HCEC 1CT (cell line): ENCODE measurements at places on chromosomes 11 and 22.

- DNase-seq, result no peak
These were observed 329.9 kb upstream of the NCAM1 start for GRCh38 chr11:112631333-112631732.

- DNase-seq, result no peak
These were observed 251.3 kb downstream of the SBF2 start for GRCh38 chr11:10042699-10043098.

- no peak for DNase-seq
These were observed 30.3 kb downstream of the SLC22A6 start for GRCh38 chr11:62954478-62954877.

GRCh38 chr11:12050470-12051286 is 42.3 kb upstream of the DKK3 start:
- no peak for DNase-seq

GRCh38 chr11:414318-414857 is 411 bp downstream of the SIGIRR start:
- DNase-seq, result no peak

GRCh38 chr11:34783816-34784317 is 132.3 kb downstream of the APIP start:
- no peak for DNase-seq

DNA sequence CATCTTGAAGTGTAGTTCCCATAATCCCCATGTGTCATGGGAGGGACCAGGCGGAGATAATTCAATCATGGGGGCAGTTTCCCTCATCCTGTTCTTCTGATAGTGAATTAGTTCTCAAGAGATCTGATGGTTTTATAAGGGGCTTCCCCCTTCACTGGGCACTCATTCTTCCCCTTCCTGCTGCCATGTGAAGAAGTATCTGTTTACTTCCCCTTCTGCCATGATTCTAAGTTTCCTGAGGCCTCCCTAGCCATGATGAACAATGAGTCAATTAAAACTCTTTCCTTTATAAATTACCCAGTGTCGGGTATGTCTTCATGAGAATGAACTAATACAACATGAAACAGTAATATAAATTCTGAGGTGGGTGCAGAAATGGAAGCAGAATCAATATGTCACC is 12.1 kb upstream of the SPTBN2 start:
- no peak for DNase-seq

DNA sequence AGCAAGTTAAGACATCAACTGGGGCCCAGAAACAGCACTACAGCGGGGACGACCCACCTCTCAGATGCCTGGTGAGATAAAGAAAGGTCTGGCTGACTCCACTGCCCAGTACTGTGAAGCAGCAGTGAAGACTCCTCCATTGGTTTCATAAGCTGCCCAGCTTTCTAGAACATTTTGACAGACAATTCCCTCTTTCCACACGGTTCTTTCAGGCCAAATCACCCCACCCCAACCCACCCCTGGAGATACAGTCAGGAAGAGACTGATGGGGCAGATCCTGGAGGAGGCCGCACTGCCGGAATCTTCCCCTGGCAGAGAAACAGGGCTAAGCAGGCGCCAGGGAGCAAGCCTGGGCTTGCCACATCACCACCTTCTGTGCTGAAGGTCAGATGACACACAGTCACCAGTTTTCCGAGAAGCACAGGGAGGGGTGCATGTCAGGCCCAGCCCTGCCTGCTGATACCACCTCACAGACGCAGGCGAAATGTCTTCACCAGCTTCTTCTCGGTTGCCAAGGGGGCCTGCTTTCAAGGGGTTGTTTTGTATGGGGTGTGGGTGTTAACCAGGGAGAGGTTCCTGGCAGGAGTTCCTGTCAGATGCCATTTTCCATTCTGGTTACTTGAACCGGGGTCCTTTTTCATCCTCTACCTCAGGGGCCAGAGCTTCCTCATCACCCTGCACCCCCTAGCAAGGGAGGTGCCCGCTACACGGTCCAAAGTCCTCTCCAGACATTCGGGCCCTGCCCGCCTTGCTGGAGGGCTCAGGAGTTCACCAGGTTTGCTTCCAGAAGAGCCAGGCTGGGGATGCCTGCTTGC is 1.4 kb upstream of the NEAT1 start:
- DNase-seq, result peak; percentile 99

DNA sequence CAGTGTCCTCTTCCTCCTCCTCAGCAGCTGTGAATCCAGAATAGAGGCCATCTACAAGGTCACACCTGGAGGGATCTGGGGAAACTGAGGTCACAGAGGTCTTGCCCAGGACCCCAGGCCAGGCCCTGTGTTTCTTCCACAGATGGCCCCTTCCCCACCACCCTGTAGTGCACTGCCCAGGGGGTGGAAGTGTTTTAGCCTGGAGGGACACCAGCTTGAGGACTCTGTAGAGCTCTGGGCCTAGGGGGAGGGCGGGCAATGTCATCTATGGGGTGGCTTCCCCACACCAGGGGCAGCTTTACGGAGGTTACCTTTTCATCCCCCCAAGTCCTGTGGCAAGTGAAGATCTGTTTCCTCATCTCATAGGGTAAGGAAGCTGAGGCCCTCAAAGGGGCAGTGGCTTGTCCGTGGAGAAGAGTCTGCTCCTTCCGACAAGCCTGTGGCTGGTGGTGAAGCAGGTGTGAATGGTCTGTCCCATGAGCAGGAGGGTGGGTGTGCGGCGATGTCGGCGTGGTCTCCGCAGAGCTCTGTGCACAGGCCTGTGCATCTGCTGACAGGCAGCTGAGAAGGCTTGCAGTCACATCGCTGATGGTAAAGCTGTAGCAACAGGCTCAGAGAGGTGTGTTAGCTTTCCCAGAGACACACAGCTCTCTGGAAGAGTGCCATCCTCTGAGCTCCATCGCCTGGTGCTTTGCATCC is 74.1 kb upstream of the WNT7B start:
- DNase-seq, result no peak

- no peak for DNase-seq
These were observed 721.2 kb downstream of the LUZP2 start for GRCh38 chr11:25218036-25218435.

- DNase-seq, result peak; percentile 14
These were observed 123.9 kb downstream of the PAX6 start for GRCh38 chr11:31687256-31687655.

DNA sequence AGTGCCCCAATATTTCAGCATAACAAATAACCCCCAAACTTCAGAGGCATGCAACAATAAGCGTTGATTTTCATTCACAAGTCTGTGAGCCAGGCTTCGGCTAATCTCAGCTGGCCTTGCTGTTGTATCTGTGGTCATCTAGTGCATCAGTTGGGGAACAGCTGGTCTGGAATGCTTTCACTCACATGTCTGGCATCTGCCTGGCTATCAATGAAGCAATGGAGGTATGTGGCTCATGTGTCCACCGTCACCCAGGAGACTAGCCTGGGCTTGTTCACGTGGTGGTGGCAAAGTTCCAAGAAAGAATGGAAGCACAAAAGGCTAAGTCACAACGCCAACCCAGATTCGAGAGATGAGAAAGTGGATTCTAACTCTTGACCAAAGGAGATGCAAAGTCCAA is 304.8 kb upstream of the ISX start:
- DNase-seq, result no peak

DNA sequence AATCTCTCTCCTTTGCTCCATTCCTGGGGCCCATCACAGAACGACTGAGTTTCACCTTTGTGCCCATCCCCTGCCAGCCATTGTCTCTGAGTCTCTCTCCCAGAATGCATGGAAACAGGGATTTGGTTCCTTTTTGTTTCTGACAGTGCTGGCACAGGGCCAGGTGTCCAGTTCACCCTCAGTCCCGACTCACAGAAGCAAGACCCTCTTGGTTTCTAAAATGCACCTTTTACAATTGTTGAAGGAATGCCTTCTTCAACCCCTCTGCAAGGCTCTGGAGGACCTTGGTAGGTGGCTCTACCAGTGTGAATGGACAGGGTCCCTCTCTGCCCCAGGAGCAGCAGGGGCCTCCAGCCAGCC is 5.1 kb upstream of the MYEOV start:
- no peak for DNase-seq

DNA sequence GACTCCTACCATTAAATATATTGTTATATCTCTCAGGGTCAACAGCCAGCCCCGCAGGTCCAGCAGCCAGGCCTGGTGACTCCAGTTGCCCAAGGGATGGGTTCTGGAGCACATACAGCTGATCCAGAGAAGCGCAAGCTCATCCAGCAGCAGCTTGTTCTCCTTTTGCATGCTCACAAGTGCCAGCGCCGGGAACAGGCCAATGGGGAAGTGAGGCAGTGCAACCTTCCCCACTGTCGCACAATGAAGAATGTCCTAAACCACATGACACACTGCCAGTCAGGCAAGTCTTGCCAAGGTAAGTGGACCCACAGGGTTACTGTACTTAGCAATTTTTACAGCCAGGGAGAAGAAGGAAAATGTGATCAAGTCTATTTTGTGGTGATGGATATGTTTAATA is 35.1 kb downstream of the EP300 start:
- no peak for DNase-seq

DNA sequence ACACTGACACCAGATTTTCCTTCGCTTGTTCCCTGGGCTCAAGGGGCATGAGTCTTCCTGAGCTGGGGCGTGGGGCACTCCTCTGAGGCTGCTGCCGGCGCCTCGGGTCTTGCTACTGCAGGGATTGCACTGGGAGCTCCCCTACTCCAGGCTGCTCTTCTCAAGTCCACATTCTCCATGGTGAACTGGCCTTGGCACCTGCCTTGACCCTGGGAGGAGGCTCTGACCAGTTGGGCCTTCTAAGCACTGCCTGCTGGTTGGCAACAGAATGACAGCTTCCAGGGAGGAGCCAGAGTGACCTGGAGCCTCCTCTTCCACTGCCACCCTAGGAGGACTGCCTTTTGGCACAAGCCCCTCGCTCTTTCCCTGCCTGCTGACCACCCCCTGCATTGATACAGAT is 9.5 kb downstream of the FREY1 start:
- DNase-seq, result no peak

GRCh38 chr11:83039566-83039965 is 32.1 kb downstream of the RAB30 start:
- DNase-seq, result no peak

- DNase-seq, result no peak
These were observed 12.2 kb upstream of the CYTH4 start for GRCh38 chr22:37269936-37270678.

- no peak for DNase-seq
These were observed 22.3 kb downstream of the SLC6A5 start for GRCh38 chr11:20621679-20622078.

DNA sequence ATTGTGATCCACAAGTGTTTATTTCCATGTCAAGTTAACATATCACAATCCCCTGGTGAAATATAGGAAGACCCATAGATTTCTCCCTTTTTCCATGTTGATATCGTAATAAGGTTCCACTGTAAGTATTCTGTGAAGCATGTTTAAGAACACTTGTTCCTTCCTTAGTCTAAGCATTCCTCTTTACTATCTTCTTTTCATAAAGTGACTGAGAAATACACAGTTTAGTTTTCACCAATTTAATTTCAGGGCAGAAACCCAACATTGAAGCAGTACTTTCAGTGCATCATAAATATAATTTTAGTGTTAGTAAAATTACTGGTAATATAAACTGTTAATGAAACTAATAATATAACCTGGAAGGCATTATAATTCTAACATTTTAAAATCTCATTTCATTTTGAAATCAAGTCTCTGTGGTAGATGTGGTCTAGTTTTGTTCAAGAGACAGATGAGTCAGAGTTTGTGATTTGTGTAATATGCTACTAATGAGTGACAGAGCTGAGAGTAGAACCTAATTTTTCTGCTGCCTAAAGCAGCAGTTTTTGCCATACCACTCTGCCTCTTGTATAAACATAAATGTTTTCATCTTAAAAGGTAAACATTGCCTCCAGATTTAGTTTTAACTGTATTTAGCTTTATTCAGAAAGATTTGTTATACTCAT is 79.4 kb downstream of the ATM start:
- DNase-seq, result peak; percentile 52

- DNase-seq, result no peak
These were observed 175.1 kb downstream of the SWAP70 start for GRCh38 chr11:9838961-9839360.

- no peak for DNase-seq
These were observed 64.1 kb downstream of the PPP6R3 start for GRCh38 chr11:68524681-68525080.

- no peak for DNase-seq
These were observed 7.8 kb upstream of the TMA7B start for GRCh38 chr22:39952347-39952746.

GRCh38 chr11:8183111-8183510 is 14.3 kb upstream of the RIC3 start:
- no peak for DNase-seq

DNA sequence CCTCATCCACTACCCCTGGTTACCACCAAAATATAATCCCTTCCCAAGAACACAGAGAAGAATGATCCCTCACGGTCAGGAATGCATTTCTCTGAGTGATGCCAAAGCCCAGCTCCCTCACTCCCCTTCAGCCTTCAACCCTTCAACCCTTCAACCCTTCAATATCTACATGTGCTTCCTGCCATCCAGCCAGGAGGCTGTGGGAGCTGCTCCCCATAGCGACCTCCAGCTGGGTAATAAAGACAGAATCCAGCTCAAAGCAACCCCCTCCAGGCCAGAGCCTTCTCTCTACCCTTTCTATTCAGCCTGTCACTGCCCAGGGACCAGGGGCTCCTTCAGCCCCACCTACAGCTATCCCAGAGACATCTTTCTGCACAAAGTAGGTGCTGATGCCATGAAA is 2.7 kb downstream of the ARHGAP1 start:
- DNase-seq, result no peak
